ENCODE measurements at places on chromosomes 2 and 18. TPM values are rescaled to one million over a fixed set of nuclear protein-coding genes. Genes with fewer than 3 reads are reported as not detected.

The DES gene
- 4.0 TPM for polyA plus RNA-seq

The AKAIN1 gene
- polyA plus RNA-seq, result not detected

The PSMA8 gene
- polyA plus RNA-seq, result not detected

The EFR3B gene
- not detected for polyA plus RNA-seq

The ACKR3 gene
- polyA plus RNA-seq, result 0.41 TPM

The IL37 gene
- not detected for polyA plus RNA-seq

The DNAJC5G gene
- polyA plus RNA-seq, result not detected

The RAD51AP2 gene
- not detected for polyA plus RNA-seq

The CCBE1 gene
- not detected for polyA plus RNA-seq

The TMEM17 gene
- polyA plus RNA-seq, result 0.08 TPM

The PDE11A gene
- not detected for polyA plus RNA-seq

The ITPRIPL1 gene
- polyA plus RNA-seq, result 0.50 TPM

The RAB27B gene
- 0.13 TPM for polyA plus RNA-seq

The SCRN3 gene
- 7.2 TPM for polyA plus RNA-seq

DNA sequence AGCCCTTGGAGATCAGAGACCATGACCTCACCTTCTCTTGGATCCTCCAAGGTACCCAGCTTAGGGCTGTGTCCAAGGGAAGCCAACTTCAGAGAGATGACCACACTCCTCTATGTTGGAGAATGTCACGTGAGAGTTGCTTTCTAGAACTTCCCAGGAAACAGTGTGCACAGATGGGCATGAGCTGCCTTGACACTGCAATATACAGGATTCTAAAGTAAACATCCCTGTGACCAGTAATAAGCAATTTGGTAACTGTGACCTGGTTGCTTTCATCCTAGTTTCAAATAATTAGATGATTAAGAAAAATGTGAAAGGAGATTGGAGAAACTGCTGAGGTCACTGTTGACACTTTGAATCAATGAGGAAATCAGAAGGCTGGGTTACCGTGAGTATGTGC is 181.1 kb upstream of the EPAS1 start:
- no peak for DNase-seq

- DNase-seq, result no peak
These were observed 132.7 kb downstream of the CTIF start for GRCh38 chr18:48671561-48671945.

DNA sequence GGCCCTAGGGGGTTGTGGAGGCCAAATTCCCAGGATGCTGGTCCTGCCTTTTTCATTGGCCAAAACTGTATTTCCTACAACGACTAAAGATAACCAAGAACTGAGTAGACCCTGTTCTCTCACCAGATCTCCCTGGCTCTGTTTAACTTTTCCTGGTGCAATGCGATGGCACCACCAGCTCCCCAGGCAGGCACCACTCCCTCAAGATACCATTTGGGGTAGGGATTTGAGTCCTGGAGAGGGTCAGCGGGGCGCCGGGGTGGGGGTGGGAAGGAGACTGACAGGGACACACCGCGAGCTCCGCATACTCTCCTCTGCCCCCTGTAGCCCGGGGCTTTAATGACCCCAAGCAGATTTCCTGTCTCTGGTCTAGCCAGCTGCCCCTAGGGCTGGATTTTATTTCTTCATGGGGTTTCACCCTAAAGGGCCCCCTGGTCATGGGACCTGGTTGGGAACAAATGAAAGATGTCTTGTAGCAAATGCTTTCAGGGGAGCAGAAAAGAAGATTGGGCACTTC is 7.3 kb downstream of the SIX2 start:
- DNase-seq, result no peak

- no peak for DNase-seq
These were observed 1589.1 kb upstream of the ZEB2 start for GRCh38 chr2:146108993-146109392.

DNA sequence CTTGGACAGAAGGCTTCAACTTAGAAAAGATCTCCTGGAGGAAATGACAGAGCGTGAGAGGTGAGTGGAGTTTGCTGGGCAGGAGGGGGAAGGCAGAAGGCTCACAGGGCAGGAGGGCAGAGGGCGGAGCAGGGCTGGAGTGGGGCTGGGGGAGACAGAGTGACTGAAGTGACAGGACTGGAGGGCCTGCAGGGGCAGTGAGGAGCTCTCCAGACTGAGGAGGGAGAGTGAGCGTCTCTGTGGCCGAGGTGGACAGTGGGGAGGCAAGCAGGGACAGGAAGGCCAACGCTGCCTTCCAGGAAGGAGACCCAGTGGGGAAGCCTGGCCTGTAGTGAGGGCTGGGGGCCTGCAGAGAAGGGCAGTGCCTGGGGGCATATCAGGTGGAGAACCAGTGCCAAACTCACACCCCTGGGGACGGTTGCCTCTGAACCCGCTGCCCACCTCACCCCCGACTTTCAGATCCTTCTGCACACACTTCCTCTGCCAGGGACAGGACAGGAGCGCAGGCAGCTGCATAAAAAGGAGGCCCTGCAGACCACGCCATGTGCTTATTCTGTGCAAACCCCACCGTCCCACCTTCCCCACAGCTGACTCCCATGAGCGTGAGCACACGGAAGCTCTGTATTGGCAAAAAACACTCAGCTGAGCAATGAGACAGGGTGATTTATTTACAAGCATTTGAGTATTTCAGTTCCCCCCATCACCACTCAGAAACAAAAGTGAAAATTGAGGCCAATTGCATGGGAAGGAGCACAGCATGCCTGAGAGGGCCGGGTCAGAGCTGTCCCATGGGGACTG is 244.3 kb downstream of the FAM210A start:
- DNase-seq, result no peak

DNA sequence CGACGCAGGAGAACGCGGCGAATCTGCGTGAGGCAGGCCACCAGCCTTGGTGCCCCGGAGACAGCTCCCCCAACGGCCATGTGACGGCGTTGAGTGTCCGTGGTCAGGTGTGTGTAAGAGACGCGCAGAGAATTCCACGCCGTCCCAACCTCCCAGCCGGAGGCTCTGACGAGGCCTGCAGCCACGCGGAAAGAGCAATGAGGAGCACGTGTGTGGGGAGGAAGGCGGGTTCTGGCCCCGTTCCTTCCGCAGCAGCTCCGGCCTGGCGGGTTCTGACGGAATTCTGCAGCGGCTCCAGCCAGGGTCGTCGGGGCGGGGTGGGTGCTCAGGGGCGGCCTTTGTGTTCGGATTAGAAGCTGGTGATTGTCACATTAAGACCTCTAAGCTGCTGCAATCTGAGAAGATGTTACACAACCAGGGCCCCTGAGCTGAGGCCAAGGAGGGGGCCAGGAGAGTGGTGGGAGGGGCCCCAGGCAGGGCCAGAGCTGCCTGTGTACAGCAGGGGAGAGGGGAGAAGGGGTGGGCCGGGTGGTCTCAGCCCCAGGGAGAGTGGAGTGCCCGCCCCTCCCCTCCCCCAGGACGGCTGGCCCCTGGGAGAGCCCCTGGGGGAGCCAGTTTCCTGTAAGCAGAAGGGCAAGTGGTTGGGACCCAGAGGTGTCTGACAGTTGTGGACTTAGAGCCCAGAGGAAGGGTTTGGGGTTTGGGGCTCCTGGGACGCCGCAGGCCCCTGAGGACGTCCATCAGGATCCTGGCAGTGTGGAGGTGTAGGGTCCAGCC is 5.1 kb upstream of the GAL3ST2 start:
- DNase-seq, result no peak

- DNase-seq, result no peak
These were observed 38.5 kb downstream of the ANKRD12 start for GRCh38 chr18:9175115-9175514.

- DNase-seq, result peak; percentile 60
These were observed 85.9 kb upstream of the RFX8 start for GRCh38 chr2:101560780-101561315.

GRCh38 chr2:236499691-236500578 is 69.7 kb upstream of the ACKR3 start:
- DNase-seq, result peak; percentile 74

- DNase-seq, result no peak
These were observed 27.4 kb upstream of the FZD7 start for GRCh38 chr2:202006301-202006700.

DNA sequence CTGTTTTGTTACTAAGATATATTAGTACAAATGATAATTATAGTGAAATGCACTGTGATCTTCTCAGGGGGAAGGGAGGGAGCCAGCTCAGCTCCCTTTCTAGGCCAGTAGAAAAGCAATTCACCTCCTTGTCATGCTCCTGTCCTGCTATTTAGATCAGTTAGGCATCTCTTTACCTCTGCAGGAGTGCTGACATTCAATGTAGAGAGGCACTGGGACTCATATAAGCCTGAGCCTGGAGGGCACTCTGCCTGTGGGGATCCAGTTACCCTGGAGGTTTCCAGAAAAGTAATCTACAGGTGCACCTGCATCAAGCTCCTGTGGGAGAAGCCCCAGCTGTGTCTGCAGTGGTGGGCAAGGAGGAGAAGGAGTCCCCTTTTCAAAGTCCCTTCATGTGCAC is 277.0 kb downstream of the CPS1 start:
- DNase-seq, result no peak

DNA sequence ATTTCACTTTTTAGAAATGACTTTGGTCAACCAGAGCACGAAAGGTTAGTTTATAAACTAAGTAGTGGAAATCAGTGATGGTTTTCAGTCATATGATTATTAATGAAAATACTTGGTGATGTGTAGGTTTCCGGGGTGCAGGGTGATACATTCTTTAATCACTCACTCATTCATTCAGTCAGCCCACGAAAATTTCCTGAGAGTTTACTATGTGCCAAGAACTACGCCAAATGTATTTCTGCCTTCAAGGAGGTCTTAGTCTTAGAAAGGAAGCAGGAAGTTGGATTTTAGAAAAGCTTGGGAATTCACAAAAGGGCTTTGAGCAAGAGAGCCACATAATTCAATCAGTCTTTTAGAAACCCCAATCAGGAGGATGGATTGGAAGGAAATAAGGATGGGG is 543.6 kb downstream of the PLCL1 start:
- DNase-seq, result no peak

DNA sequence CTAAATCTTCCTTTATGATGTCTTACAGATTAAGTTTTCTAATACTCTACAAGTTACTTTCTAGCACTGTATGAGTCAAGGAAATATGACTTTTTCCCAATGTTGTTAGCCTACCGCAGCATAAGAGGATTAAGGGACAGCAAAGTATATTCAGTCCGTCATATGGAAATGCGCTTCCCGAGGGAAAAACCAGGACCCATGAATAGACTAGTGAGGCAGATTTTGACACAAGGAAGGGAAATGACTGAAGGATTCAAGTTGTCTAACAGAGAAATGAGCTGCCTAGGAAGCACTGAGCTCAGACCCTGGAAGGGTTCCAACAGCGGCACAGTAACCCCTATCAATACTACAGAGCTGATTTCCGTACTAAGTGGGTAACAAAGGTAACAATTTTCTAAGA is 12.0 kb downstream of the SEPTIN10 start:
- DNase-seq, result no peak

DNA sequence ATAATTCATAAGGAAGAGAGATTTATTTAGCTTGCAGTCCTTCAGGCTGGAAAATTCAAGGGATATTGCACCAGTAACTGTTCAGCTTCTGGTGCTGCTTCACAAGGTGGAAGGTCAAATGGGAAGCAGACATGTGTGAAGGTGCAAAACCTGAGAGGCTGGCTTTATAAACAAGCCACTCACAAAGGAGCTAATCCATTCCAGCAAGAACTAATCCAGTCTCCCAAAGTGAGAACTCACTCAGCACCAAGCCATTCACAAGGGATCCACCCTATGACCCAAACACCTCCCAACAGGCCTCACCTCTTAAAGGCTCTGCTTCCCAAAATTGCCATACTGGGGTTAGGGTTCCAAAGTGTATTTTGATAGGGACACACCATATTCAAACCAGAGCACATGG is 1018.4 kb upstream of the ACVR2A start:
- no peak for DNase-seq

- no peak for DNase-seq
These were observed 70.3 kb upstream of the PSME4 start for GRCh38 chr2:54041135-54041534.

DNA sequence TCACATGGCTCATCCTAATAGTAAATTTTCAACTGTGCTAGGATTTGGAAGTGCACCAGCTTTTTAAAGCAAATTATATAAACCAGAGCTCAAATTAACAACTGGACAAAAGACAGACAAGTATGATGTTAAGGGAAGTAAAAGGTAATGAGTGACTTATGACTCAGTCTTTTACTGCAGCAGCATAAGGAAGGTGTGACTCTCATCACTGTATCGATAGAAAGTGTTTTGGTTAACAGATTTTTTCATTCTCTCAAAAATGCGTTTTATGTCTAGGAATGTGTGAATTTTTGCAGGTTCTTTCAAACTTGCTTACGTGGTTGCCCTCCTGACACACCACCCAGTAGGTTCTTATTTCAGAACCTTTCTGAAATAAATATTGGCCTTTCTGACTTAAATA is 244.2 kb upstream of the BOD1L2 start:
- no peak for DNase-seq

- peak; percentile 26 for DNase-seq
These were observed 49.4 kb downstream of the CCDC102B start for GRCh38 chr18:68847219-68847837.

DNA sequence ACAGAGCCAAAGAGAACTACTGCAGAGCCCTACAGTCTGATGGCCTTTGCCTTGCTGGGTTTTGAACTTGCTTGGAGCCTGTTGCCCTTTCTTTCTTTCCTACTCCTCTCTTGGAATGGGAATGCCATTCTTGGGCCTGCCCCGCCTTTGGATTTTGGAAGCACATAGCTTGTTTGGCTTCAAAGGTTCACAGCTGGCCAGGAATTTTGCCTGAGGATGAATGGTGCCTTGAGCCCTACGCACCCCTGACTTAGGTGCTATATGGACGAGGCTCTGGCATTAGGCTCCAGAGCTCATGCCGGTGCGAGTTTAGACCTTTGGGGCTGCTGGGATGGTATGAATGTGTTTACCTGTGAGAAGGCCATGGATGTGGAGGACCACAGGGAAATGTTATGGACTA is 663.3 kb upstream of the HS6ST1 start:
- no peak for DNase-seq

DNA sequence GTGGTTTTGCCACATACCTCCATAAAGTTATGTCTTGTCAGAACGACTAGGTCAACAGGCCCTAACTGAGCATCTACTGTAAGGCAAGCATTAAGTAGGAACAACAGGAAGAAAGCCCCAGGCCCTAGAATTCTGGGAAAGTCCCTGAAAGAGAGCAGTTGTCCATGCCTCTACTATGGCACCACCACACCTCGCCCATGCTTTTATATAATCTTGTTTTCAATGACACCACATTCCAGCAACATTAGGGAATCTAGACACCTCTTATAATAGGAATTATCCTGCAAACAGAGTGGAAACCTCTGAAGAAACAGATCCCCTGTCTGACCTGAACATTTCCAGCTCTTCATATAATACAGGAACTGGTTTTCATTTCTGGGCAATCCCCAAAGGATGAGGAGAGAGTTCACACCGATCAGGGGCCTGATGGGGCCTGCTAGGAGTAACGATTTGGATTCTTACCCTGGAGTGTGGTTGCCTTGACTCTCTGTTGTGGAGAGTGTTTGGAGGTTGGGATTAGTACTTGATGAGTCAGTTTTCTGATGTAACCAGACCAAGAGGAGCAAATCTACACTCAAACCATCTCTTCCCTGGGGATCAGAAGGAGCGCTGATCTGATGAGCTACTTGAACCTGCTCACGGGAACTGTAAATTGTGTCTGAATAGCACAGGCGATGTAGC is 31.9 kb upstream of the CEP68 start:
- DNase-seq, result no peak

Measured in CD14-positive monocyte (primary cell).